Tibial nerve (tissue), 4 donors: ENCODE measurements at places on chromosomes 2 and 18. TPM values are rescaled to one million over a fixed set of nuclear protein-coding genes. Genes with fewer than 3 reads are reported as not detected.

Gene MAP2
- total RNA-seq: 31.7 TPM

DNA sequence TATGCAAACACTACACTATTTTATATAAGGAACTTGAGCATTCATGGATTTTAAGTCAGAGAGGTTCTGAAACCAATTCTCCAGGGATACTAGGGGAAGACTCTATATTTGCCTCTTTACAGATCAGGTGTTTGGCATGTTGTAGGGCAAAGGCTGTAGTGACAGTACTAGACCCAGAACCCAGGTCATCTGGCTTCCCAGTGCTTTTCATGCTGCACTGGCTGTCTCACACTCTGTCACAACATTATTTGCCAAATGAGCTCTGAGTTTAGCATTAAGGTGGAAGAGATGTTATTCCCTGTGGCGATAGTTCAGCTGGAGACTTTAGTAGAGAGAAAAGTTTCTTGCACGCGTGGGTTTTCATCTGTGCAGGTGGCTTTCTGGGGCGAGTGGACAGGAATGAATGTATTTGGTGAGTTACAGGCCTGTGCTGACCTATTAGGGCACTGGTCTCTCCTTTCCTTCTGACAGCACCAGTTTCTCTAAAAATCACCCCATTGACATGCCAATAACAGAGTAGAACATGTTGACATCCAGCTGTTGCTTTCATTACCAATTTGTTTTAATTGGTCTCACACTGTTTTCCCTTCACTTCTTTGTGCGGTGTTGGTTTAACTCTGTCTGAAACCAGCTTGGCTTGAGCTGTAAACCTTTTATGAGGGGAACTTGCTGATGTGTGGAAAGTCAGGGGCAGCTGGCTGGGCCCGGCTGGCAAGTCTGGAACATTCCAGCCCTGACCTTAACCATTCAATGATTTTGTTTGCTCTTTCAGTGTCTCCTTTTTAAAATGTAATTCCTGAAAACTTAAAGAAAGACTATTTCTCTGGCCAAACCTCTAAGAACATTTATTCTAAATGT, 643.0 kb upstream of the FAM98A start:
- DNase-seq: no peak
- H3K36me3 ChIP-seq: no peaks in the 10 kb centered on the region
- H3K27ac ChIP-seq: no peak overlapping the region
- no peak overlapping the region for H3K4me3 ChIP-seq

DNA sequence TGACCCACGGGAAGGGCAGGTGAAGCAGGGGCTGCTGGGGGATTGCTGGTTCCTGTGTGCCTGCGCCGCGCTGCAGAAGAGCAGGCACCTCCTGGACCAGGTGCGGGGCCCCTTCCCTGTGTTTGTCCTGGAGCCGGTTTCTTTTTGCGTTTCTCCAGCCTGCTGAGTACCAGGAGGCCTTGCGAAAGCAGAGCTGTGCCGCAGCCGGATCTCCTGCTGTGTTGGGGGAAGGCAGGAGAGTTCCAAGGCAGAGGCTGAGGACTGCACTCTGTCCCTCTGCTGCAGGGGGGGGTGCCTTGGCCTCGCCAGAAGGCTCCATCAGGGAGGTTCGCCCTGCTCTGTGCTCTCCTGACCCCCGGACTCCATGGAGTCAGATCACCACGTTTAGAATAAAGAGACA, 2.8 kb downstream of the CAPN10 start:
- H3K36me3 ChIP-seq: no peaks in the 10 kb centered on the region
- DNase-seq: no peak
- H3K4me3 ChIP-seq: no peak overlapping the region
- no peaks in the 10 kb centered on the region for H3K4me1 ChIP-seq
- no peak overlapping the region for H3K27ac ChIP-seq
- H3K27me3 ChIP-seq: no peaks in the 10 kb centered on the region

DNA sequence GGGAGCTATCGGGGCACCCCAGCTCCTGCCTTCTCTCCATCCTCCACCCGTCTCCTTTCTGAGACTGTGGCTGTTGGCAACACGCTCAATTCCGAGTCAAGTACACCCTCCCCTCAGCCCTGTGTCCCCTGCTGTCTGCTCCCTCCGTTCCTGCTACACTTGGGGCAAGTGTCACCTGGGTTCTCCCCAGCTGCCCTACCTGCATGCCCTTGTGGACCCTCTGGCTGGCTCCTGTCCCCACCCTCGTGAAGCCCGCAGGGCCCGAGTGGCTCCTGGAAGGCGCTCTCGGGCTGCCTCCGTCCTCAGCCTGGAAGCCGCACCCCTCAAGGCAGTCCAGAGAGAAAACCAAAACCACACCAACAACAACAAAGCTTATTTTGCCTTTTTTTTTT, 33.9 kb downstream of the PDIA6 start:
- DNase-seq: no peak
- H3K36me3 ChIP-seq: peaks cover 3% of the 10 kb centered on the region
- no peak overlapping the region for H3K27ac ChIP-seq
- H3K4me1 ChIP-seq: peaks cover 13% of the 10 kb centered on the region
